ENCODE measurements at places on chromosomes 6 and 20. TPM values are rescaled to one million over a fixed set of nuclear protein-coding genes. Genes with fewer than 3 reads are reported as not detected.

Gene AURKA
- 2.0 TPM for total RNA-seq

Gene DNAH8
- total RNA-seq = 0.04 TPM

Gene VSX1
- not detected for total RNA-seq

Gene IL17A
- total RNA-seq = not detected

Gene TAGAP
- total RNA-seq = 3.2 TPM

Gene PRKN
- 19.3 TPM for total RNA-seq

Gene MEI4
- total RNA-seq = 0.51 TPM

Gene SLC25A27
- 7.5 TPM for total RNA-seq

GRCh38 chr6:3209114-3210023 is 18.1 kb downstream of the TUBB2B start:
- no peak overlapping the region for H3K4me3 ChIP-seq
- H3K27me3 ChIP-seq = no peaks in the 10 kb centered on the region
- H3K4me1 ChIP-seq = peaks cover 5% of the 10 kb centered on the region
- DNase-seq = peak; percentile 59

DNA sequence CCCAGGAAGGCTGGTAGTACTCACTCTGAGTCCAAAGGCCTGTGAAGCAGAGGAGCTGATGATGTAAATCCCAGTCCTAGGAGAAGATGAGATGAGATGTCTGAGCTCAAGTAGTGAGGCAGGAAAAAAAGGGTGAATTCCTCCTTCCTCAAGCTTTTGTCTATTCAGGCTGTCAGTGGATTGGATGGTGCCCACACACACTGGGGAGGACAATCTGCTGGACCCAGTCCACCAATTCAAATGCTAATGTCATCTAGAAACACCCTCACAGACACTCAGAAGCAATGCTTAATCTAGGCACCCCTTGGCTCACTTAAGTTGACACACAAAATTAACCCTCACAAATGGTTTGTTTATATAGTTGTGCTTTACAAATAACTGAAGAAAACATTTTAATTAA is 94.6 kb downstream of the CD109 start:
- DNase-seq = no peak
- no peaks in the 10 kb centered on the region for H3K27me3 ChIP-seq

DNA sequence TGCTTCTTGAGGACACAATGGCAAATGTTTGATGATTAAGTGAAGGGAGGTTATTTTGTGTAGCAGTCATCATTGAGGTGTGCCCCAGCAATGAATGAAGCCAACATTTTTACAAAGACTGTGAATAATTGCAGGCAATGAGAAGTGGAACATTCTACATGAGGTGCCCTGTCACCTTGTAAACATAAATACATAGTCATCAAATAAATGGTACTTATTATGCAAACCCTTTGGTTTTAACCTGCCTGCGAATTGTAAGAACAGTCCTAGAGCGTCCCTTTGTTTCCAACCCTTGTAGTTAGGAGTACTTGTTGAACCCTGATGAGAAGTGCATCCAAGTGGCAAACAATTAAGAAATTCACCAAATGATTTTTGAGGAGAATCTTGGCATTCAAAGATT is 7.1 kb upstream of the KIZ start:
- H3K4me3 ChIP-seq = no peak overlapping the region
- DNase-seq = no peak
- H3K27me3 ChIP-seq = no peaks in the 10 kb centered on the region
- no peaks in the 10 kb centered on the region for H3K36me3 ChIP-seq

- H3K4me1 ChIP-seq = no peaks in the 10 kb centered on the region
- H3K27ac ChIP-seq = no peak overlapping the region
- H3K4me3 ChIP-seq = no peak overlapping the region
- no peak for DNase-seq
- peaks cover 9% of the 10 kb centered on the region for H3K36me3 ChIP-seq
These were observed 106.4 kb downstream of the PPP1R14C start for GRCh38 chr6:150249261-150249660.

GRCh38 chr20:5919626-5920544 is 30.4 kb downstream of the TRMT6 start:
- H3K27me3 ChIP-seq = no peaks in the 10 kb centered on the region
- no peak overlapping the region for H3K27ac ChIP-seq
- no peak for DNase-seq
- no peaks in the 10 kb centered on the region for H3K4me1 ChIP-seq
- no peak overlapping the region for H3K4me3 ChIP-seq

GRCh38 chr6:9103876-9104521 is 668.7 kb upstream of the SLC35B3 start:
- no peaks in the 10 kb centered on the region for H3K27me3 ChIP-seq
- H3K27ac ChIP-seq = no peak overlapping the region
- H3K4me1 ChIP-seq = no peaks in the 10 kb centered on the region
- H3K4me3 ChIP-seq = no peak overlapping the region

DNA sequence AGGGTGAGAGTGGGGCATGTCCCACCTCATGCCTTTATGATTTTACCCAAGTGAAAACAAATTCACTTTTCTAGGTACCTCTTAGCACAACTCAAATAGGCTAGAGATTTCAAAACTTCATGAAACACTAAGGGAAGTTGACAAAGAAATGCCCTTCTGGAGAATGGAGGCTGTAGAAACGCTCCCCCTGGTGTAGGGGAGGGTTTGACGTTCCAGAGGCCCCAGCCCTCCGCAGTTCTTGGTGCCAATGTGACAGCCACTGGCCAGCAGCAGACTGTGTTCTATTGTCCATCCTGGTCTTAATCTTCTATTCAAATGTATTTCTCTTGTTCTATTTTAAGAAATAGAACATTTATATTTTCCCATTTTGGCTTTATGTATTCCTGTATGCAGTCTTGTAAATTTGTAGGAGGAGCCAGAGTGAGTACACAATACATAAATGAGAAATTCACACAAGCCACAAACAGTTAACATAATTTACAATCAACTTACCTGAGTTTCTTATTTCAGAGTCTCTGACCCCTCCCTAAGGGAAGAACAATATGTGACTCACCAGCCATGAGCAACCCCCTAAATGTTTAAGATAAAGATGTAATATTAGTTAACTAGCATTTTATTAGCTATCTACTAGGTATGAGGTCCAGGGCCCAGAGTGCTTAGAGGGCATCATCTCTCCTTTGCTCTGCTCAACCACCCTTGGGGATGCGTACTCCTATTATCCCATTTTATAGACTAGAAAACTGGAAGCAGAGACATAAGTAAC is 8.8 kb upstream of the MUC21 start:
- H3K4me1 ChIP-seq = no peaks in the 10 kb centered on the region
- no peak overlapping the region for H3K27ac ChIP-seq
- H3K36me3 ChIP-seq = no peaks in the 10 kb centered on the region
- no peak overlapping the region for H3K4me3 ChIP-seq
- H3K27me3 ChIP-seq = no peaks in the 10 kb centered on the region
- no peak for DNase-seq

- no peaks in the 10 kb centered on the region for H3K4me1 ChIP-seq
- no peak overlapping the region for H3K27ac ChIP-seq
- no peak for DNase-seq
- H3K27me3 ChIP-seq = no peaks in the 10 kb centered on the region
These were observed 28.6 kb upstream of the CDYL start for GRCh38 chr6:4747588-4747987.

All from right atrium auricular region (tissue), 2 donors.